ENCODE measurements at places on chromosomes 12 and 14. TPM values are rescaled to one million over a fixed set of nuclear protein-coding genes. Genes with fewer than 3 reads are reported as not detected.

The ETFBKMT gene
- 1.8 TPM for total RNA-seq

The PTPRQ gene
- not detected for total RNA-seq

The PPP1R1A gene
- total RNA-seq: not detected

The GPR65 gene
- total RNA-seq: not detected

The OR4E2 gene
- total RNA-seq: not detected

The DPF3 gene
- not detected for total RNA-seq

The PPFIBP1 gene
- total RNA-seq: 43.4 TPM

The SLC22A17 gene
- 25.9 TPM for total RNA-seq

The ST8SIA1 gene
- total RNA-seq: not detected

The KRT83 gene
- total RNA-seq: 0.07 TPM

The LHX5 gene
- total RNA-seq: not detected

The ACRBP gene
- total RNA-seq: not detected

The GDF3 gene
- not detected for total RNA-seq

The CABP1 gene
- total RNA-seq: not detected

The ASPG gene
- not detected for total RNA-seq

The NELL2 gene
- total RNA-seq: not detected

The IL26 gene
- total RNA-seq: not detected

The TDRD9 gene
- not detected for total RNA-seq

The STYX gene
- 33.9 TPM for total RNA-seq

The LRRIQ1 gene
- not detected for total RNA-seq

The NRIP2 gene
- total RNA-seq: not detected

The NINJ2 gene
- 5.0 TPM for total RNA-seq

The OR6C2 gene
- not detected for total RNA-seq

The GNB3 gene
- total RNA-seq: 0.25 TPM

The SDR9C7 gene
- not detected for total RNA-seq

The CEP83 gene
- total RNA-seq: 20.2 TPM

The GPR68 gene
- total RNA-seq: 0.55 TPM

The ARG2 gene
- total RNA-seq: 82.0 TPM

The GLIPR1L1 gene
- not detected for total RNA-seq

The SERPINA3 gene
- total RNA-seq: not detected

The TRPV4 gene
- not detected for total RNA-seq

The KICS2 gene
- total RNA-seq: 9.6 TPM

The NTS gene
- 27.4 TPM for total RNA-seq

The P2RX2 gene
- 0.17 TPM for total RNA-seq

The FOS gene
- total RNA-seq: 29.8 TPM

The CLMN gene
- total RNA-seq: not detected

The TGFB3 gene
- total RNA-seq: 3.1 TPM

All from G401 (cell line).